GM12892 (cell line): ENCODE measurements at places on chromosomes 13 and 19.

DNA sequence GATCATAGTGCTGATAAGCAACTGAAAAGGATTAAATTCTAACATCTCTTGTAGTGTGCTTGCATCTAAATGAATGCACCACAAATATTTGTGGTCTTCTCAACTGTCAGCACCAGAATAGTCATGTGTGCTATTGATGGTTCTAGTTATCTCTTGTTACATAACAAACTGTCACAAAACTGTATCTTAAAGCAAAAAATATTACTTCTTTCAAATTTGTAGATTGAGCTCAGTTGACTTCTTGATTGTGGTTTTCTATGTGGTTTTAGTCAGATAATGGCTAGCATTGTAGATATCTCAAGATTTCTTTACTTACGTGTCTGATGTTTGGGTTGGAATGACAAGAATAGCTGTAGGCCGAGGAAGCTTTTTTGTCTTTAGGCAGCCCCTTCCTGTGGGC, 431.3 kb downstream of the SLITRK6 start:
- no peak for DNase-seq

DNA sequence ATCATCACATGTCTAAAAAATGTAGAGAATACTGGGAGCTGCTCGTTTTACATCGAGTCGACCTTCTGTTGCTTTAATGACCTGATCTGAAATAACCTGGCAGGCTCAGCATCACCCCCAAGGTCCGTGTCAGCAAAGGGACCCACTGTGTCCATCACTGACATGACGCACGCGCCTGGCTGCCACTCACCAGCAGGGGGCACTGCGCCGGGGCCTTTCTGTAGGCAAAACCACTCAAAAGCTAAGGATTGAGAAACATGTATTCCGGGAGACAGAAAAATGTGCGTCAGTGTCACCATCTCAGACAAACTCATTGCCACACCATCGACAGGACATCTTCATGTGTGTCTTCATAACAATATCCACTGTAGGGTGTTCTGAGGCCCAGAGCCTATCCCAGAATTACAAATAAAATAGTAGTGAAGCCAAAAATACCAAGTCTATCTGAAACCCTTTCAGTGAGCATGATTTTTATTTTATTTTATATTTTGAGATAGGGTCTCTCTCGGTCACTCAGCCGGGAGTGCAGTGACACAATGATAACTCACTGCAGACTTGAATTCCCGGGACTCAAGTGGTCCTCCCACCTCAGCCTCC, 130.3 kb upstream of the LSM14A start:
- DNase-seq: peak; percentile 32

DNA sequence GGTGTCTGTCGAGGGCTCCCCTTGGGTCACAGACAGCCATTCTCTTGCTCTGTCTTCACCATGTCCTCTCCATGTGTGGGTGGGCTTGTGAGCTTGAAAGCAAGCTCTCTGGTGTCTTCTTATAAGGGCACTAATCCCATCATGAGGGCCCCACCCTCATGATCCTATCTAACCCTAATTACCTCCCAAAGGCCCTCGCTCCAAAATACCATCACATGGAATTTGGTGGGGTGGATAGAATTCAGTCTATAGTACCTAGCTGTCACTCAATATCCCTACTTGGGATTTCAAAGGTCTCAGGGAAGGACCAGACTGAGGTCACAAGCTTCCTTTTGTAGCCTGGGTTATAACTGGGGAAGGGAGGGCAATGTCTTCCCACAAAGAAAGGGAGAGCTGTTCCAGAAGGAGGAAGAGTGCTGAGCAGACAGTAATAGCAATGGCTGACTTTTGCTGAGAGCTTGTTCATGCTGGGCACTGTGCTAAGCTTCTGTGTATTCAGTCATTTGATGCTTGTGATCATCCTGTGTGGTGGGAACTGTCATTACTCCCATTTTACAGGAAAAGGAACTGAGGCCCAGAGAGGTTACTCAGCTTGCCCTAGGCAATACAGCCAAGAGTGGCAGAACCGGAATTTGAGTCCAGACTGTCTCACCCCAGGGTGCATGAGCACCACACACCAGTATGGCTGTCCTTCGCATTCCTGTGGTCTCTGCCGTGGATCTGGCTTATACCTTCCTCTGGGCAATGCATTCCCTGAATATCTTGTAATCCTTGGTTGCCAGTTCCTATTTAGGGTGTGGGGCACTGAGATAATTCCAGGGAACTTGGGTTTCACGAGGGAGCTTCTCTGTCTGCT, 8.2 kb downstream of the FXYD5 start:
- DNase-seq: no peak

DNA sequence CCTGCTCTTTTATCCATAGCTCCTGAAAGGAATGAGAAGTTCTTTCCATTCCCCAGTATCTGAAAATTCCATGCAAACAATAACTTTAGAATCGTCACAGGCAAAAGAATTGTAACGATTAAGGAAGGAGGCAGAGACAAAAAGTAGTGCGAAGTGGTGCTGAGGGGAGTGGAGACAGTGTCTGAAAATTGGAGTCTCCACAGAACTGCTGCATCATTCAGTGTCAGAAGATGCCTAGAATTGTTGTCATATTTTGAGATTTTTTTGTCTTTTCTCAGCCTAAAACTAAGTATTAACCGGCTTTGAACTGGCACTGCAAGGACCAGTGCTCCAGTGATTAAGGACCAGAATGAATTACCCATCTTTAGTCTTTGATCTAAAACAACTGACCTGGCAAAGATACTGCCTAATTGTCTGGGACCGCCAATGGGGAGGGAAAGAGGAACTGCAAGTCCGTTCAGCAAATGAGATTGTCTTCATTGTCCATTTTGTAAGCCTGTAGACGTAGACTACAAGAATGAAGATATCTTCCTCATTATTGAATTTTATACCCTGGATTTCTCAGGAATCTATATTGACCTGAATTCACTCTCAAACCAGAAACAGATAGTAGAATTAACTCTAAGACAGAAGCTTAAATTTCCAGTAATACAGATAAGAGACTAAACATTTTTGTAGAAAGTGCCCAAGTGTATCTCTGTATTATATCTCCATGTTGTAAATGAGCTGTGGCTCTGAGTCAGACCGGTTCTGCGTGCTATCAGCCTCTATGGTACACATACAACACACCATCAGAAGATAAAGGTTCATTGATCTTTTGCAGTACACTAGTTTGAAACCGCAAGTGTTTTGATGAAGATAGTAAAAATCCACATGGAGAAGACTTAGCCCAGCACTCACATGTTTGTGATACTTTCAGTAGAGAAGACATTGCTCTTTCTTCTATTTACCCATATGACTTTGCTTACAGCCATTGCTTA, 293.2 kb downstream of the EFNB2 start:
- DNase-seq: no peak

DNA sequence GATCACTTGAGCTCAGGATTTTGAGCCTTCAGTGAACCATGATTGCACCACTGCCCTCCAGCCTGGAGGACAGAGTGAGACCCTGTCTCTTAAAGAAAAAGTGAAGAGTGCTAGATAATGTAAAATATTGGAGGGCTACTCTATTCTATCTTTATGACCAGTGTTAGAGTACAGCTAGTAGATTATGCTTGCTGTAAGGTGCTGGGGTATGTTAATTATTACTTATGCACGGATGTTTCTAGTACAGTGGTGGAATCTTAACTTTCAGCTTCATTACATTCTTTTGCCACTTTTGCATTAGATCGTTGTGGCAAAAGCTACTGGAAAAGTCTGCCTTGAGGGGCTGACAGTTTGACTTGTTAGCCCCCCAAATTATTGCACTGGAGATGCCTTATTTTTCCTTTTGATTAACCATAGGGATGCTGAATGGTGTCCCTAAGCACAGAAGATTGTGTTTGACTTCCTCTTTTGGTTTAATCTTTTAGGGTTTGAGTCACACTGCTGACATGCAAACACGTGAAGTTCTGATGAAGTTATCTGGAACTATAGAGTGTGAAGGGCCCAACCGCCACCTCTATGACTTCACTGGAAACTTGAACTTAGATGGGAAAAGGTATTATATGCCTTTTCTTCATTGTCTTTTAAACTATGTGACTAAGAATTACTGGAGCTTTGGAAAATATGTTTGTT, 169.8 kb downstream of the ATP8A2 start:
- no peak for DNase-seq

DNA sequence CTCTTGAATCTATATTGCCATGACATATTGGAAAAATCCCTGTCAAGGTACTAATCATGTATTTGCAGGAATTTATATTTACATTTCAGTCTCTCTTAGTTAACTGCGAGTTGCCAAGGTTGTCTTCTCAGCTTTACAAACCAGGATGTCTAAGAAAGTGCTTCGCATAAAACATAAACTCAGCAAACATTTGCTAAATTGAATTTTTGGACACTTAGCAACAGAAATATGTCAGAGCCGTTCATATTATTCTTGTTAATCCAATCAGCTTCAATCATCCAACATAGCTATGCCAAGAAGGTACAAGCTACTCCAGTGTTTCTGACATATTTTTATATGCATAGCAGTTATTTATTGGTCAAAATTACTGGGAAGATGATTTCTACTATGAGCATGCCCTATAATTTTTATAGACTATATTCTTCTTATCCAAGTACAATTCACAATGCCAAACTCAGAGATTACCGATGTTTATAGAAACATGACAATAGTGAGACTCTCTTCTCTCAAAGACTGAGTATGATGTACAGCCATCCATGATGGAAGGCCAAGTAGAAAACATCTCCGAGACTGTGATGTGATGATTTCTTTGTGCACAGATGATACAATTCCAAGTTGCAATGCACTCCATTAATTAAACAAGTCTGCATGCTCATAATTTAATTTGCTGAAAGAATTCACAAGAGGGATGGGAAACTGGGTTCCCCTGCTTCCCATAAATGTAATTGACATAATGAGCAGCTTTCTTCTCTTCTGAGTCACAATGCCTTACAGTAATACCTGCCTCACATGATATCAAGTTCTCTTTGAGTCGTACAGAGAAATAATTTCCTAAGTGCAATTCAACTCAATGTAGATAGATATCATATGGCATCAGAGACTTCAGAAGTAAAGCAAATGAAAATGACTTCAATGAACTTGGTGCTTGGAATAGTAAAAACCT, 776.3 kb downstream of the EFNB2 start:
- no peak for DNase-seq

DNA sequence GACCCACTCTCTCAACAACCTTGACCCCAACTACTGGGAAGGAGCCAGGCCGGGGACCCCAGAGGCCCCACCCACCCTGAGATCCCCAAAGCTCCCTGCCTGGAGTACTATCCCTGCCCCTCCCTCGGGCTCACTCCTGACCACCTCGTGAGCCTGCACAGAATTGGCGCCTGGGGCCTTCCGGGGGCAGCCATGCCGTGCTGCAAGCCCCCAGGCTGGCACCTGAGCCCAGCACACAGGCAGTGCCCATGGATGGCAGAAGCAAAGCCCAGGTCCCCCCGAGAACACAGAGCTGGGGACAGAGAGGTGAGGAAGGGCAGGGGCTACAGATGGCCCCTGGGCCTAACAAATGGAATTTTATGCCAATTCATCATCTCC, 13.9 kb downstream of the LSM4 start:
- no peak for DNase-seq

GRCh38 chr13:52846567-52847321, 1.7 kb downstream of the PCDH8 start:
- no peak for DNase-seq

- DNase-seq: no peak
These were observed 321.8 kb upstream of the HTR2A start for GRCh38 chr13:47218611-47219010.

DNA sequence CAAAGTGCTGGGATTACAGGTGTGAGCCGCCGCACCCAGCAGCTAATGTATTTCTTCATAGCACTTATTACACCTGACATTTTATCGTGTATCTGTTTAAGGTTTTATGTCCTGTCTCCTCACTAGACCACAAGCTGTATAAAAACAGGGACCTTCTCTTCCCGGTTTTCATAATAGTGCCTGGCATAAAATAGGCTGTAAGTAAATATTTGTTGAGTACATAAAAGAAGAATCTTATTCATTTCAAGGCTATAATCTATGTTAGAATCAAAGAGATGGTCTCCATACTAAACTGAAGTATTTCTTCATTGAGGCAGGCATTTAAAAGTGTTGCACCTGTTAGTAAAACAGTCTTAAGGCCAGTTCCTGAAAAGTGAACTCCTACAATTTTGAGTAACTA, 194.0 kb downstream of the SHISA2 start:
- DNase-seq: no peak

DNA sequence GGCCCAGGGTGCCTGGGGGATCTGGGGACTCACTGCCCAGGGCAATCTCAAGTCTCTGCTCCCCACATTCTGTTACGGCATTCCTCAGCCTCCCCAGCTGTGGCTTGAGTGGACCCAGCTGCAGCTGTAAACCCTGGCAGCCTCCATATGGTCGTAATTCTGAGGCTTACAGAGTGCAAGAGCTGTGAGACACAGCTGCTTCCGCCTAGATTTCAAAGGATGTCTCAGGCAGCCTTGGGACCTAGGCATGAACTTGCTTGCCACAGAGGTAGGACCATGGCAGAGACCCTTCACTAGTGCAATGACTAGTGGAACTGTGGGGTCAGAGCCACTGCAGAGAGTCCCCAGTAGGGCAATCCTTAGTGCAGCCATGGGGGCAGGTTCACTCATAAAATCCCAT, 297.5 kb downstream of the ENOX1 start:
- no peak for DNase-seq

DNA sequence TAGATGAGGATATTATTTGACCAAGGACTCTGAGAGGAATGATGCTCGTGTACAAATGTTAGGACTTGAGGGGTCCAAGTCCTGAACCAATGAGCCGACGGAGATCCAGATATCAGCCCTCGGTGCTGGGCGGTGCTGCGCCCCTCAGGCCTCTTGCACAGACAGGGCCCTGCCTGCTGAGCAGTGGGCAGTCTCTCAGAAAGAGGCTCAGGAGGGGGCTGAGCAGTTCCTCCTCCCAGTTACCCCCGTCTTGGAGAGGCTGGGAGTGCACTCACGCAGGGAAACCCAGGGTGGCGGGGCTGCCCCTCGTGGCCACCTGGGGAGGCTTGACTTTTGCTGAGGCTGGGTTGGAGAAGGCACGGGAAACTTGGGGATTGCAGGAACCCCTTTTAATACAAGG, 18.4 kb downstream of the TEX29 start:
- no peak for DNase-seq

DNA sequence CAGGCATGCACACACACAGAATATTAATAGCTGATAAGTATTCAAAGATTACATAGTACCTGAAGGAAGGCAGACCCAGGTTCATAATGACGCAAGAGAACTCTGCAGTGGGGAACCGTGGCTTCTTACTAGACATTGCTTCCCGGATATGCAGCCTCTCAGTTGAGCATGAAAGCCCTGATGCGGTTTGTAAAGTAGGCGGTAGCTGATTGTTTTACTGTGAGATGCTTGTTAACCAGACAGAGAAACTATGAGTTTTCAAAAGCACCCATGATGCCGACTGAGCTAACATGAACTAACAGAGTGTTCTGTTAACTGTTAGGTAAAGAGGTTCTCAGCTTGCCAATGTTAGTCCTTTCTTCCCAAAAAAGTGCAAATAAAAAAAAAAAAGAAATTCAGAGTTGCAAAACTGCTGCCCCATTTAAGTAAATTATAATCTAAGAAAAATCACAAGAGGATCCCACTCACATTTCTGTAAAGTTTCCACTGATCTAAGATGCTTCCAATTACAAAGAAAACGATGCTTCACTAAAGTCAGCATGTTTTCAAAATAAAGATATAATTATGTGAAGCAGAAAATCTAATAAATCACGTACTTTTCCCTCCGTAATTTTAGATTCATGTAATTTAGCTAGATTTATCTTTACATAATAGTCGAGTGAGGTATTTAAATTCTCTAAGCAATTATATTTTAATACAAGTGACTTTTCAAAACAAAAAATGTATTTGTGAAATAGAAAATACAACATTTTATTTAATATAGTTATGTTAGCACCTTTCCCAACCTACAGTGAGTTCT, 2.2 kb downstream of the FLT1 start:
- DNase-seq: no peak
